Vagina (tissue), 2 donors: ENCODE measurements at places on chromosomes 11 and 22.

DNA sequence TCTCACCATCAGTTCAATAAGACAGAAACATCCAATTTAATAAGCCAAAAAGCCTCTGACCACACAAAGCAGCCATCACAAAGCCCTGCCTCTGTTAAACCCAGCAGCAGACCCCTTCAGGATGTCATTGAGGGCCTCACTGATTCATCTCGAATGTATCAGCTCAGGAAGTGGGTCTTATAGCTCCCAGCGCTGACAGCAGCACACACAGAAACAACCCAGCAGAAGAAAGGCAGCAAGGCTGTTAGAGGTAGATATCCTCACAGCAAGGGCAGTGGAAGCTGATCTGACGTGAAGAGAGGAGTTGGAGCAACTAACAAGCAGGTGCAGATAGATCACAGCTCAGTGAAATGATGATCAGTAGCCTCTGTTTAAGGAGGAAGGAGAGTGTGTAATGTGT, 86.2 kb upstream of the NCAM1 start:
- H3K27ac ChIP-seq, result no peak overlapping the region
- no peaks in the 10 kb centered on the region for H3K4me1 ChIP-seq
- DNase-seq, result no peak
- H3K27me3 ChIP-seq, result no peaks in the 10 kb centered on the region

GRCh38 chr11:36116161-36116560, 172.3 kb downstream of the LDLRAD3 start:
- H3K27me3 ChIP-seq, result no peaks in the 10 kb centered on the region
- H3K36me3 ChIP-seq, result no peaks in the 10 kb centered on the region
- no peak for DNase-seq
- no peaks in the 10 kb centered on the region for H3K4me1 ChIP-seq
- H3K4me3 ChIP-seq, result no peak overlapping the region
- H3K27ac ChIP-seq, result no peak overlapping the region

DNA sequence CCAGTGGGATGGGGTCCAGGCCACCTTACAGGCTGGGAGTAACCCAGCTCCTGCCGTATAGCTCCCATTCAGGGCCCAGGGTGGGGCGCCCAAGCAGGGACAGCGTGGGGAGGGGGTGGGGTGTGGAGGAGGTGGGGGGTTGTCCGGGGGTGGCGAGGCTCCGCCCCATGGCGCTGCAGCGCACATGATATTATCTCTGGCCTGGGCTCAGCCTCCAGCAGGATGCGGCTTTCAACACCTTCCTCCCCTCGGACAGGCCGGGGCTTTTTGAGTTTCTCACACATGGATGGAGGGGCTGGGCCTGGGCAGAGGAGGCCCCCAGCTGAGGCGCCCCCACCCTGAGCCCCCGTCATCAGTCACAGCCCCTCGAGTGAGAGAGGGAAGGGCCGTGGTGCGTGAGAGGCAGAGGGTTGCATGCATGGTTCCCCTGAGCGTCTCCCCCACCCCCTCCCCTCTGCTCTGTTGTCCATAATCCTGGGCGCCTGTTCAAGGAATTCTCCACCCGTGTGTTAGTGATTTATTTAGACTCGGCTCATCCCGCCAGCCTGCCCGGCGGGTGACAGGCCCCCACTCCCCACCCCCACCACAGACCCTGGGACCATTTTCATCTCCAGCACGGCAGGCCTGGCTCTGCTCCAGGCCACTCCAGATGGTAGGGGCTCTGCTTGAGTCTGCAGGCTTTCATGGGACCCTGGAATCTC, 44.9 kb downstream of the WNT11 start:
- H3K27ac ChIP-seq, result no peak overlapping the region
- no peak overlapping the region for H3K4me3 ChIP-seq
- no peak for DNase-seq
- no peaks in the 10 kb centered on the region for H3K27me3 ChIP-seq
- H3K36me3 ChIP-seq, result no peaks in the 10 kb centered on the region
- peaks cover 15% of the 10 kb centered on the region for H3K4me1 ChIP-seq

- no peak for DNase-seq
- H3K27ac ChIP-seq, result no peak overlapping the region
- no peaks in the 10 kb centered on the region for H3K4me1 ChIP-seq
- H3K4me3 ChIP-seq, result no peak overlapping the region
These were observed 8.2 kb upstream of the P2RY2 start for GRCh38 chr11:73209892-73210291.

- no peak overlapping the region for H3K4me3 ChIP-seq
- H3K36me3 ChIP-seq, result no peaks in the 10 kb centered on the region
- no peak for DNase-seq
- H3K27ac ChIP-seq, result no peak overlapping the region
These were observed 37.1 kb upstream of the C11orf87 start for GRCh38 chr11:109384873-109385272.

DNA sequence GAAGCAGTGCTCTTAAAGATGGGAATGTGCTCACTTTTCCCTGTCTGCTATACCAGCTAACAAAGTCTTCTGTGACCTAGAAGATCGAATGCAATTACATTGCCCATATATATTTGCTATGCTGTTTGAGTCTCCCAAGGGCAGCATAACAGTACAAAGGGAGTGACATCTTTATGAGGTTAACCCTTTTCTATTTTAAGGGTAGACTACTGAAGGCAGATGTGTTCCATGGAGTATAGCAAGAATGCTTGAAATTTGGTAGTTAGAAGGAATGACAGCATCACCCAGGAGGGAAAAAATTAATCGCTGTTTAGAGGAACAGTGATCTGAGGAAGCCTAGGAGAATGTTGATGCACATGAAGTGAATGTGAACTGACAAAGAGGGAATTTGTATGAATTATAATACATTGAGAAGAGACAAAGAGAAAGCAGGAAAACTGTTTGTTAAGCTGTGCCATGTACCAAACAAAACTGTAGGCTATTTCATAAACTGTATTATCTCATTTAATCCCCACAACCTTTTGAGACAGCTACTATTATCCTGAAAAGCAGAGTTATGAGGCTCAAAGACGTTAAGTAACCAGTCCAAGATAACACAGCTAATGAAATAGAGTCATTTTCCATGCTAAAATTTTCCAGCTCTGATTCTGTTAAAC, 13.0 kb downstream of the MAML2 start:
- no peak overlapping the region for H3K4me3 ChIP-seq
- no peak overlapping the region for H3K27ac ChIP-seq
- DNase-seq, result no peak
- no peaks in the 10 kb centered on the region for H3K27me3 ChIP-seq
- peaks cover 86% of the 10 kb centered on the region for H3K4me1 ChIP-seq
- H3K36me3 ChIP-seq, result no peaks in the 10 kb centered on the region

GRCh38 chr11:94418123-94418765, 17.0 kb upstream of the GPR83 start:
- no peaks in the 10 kb centered on the region for H3K36me3 ChIP-seq
- DNase-seq, result no peak
- H3K4me1 ChIP-seq, result no peaks in the 10 kb centered on the region
- H3K4me3 ChIP-seq, result no peak overlapping the region

- H3K4me3 ChIP-seq, result no peak overlapping the region
- peaks cover 7% of the 10 kb centered on the region for H3K4me1 ChIP-seq
- no peaks in the 10 kb centered on the region for H3K36me3 ChIP-seq
- no peak overlapping the region for H3K27ac ChIP-seq
- DNase-seq, result peak; percentile 77
- no peaks in the 10 kb centered on the region for H3K27me3 ChIP-seq
These were observed 22.3 kb downstream of the KCNQ1 start for GRCh38 chr11:2466869-2467694.

- no peaks in the 10 kb centered on the region for H3K4me1 ChIP-seq
- H3K4me3 ChIP-seq, result no peak overlapping the region
- no peak overlapping the region for H3K27ac ChIP-seq
- no peak for DNase-seq
These were observed 17.2 kb downstream of the CD3D start for GRCh38 chr11:118325283-118325682.

GRCh38 chr11:14625586-14626205, 17.9 kb upstream of the PDE3B start:
- no peaks in the 10 kb centered on the region for H3K4me1 ChIP-seq
- no peak overlapping the region for H3K4me3 ChIP-seq
- DNase-seq, result no peak

DNA sequence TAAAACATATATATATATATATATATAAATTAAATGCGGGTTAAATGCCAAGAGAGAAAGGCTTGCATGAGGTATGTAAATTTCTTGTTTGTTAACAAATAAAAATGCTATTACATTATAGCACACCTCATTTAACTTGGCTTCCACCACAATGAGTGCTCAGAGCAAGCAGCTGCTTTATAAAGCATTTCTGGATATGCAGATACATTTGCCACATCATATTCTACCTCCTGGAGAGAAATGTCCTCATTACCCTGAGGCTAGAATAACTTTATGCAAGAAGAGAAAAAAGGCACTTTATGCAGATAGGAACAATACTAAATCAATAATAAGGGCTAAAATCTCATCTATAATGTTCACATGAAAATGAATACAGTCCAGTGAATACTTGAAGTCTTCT, 181.7 kb upstream of the CCDC90B start:
- no peak overlapping the region for H3K4me3 ChIP-seq
- H3K27ac ChIP-seq, result no peak overlapping the region
- no peak for DNase-seq
- H3K36me3 ChIP-seq, result no peaks in the 10 kb centered on the region
- H3K4me1 ChIP-seq, result no peaks in the 10 kb centered on the region

DNA sequence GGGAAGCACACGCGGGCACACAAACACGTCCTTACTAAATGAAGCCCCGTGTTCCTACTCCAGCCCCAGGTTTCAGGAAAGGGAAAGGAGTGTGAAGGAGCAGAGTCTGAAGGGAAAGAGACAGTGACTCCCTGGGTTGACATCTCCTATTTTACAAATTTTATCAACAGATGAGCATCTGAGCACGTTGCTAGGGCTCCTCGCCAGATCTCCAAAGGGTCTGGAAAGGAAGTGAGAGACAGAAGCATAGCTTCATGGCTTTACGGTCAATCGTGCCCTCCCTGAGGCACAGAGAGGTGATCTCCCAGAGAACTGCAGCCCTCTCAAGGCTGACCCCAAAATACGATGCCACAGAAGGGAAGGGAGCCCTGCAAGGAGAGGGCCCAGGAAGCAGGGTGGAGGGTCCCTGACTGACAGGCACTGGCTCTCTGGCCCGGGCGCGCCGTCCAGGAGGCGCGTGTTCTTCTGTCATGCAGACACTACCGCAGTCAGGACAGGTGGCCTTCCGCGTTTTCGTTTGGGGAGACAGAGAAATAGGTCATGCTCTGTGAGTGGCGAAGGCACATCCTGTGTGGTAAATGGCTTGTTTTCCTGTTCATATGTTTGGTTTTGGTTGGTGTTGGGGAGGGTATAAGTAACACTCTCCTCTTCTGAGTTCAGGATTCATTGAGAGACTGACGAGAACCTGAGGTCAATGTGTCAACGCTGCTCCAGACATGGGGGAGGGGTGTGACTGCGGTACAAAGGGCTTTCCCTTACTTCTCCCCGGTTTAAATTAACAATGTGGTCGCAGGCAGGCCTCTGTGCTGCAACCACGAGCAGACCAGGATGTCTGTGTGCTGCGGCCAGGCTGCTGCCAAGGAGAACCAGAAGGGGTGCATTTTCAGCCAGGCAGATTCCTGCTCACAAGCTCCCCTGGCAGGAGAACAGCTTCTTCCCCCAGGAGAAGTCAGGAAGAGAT, 813.3 kb downstream of the OPCML start:
- H3K27ac ChIP-seq, result no peak overlapping the region
- no peaks in the 10 kb centered on the region for H3K27me3 ChIP-seq
- DNase-seq, result no peak

DNA sequence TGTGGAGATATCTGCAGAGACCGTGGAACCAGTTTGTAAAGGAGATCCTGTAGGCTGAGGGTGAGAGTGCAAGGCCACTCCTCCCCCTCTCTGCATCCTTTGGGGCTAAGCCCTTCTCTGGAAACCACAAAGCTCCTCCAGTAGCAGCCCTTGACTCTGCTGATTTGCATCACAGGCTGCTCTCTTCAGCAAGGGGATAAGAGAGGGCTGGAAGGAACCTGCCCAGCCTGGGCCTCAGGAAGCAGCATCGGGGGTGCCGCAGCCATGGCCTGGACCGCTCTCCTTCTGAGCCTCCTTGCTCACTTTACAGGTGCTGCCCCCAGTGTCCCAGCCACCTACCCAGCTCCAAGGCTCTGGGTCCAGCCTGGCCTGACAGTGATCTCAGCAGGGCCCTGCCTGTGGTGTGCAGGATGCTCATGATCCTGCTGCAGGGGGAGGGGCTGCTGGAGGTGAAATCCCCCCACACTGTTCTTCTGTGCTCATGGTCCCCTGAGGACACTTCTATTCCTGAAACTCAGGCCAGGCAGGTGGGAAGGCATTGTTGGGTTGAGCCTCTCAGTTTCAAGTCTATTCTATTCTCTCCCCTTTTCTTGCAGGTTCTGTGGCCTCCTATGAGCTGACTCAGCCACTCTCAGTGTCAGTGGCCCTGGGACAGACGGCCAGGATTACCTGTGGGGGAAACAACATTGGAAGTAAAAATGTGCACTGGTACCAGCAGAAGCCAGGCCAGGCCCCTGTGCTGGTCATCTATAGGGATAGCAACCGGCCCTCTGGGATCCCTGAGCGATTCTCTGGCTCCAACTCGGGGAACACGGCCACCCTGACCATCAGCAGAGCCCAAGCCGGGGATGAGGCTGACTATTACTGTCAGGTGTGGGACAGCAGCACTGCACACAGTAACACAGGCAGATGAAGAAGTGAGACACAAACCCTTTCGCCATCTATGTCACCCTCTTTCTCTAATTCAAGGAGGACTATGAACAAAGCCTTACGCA, 68.5 kb upstream of the IGLL5 start:
- H3K36me3 ChIP-seq, result no peaks in the 10 kb centered on the region
- no peak overlapping the region for H3K4me3 ChIP-seq
- no peak overlapping the region for H3K27ac ChIP-seq
- H3K27me3 ChIP-seq, result no peaks in the 10 kb centered on the region

GRCh38 chr11:88623531-88623930, 286.0 kb upstream of the CTSC start:
- no peaks in the 10 kb centered on the region for H3K4me1 ChIP-seq
- no peak overlapping the region for H3K4me3 ChIP-seq
- H3K36me3 ChIP-seq, result no peaks in the 10 kb centered on the region
- H3K27ac ChIP-seq, result no peak overlapping the region
- no peak for DNase-seq
- no peaks in the 10 kb centered on the region for H3K27me3 ChIP-seq

GRCh38 chr11:72378704-72379383, 55.5 kb downstream of the CLPB start:
- H3K27ac ChIP-seq, result no peak overlapping the region
- H3K36me3 ChIP-seq, result no peaks in the 10 kb centered on the region
- no peak for DNase-seq
- no peaks in the 10 kb centered on the region for H3K27me3 ChIP-seq
- H3K4me1 ChIP-seq, result no peaks in the 10 kb centered on the region

- H3K4me1 ChIP-seq, result peaks cover 20% of the 10 kb centered on the region
- no peaks in the 10 kb centered on the region for H3K27me3 ChIP-seq
- H3K36me3 ChIP-seq, result no peaks in the 10 kb centered on the region
- DNase-seq, result no peak
- no peak overlapping the region for H3K27ac ChIP-seq
- no peak overlapping the region for H3K4me3 ChIP-seq
These were observed 3.4 kb upstream of the SLC25A1 start for GRCh38 chr22:19181786-19182471.

DNA sequence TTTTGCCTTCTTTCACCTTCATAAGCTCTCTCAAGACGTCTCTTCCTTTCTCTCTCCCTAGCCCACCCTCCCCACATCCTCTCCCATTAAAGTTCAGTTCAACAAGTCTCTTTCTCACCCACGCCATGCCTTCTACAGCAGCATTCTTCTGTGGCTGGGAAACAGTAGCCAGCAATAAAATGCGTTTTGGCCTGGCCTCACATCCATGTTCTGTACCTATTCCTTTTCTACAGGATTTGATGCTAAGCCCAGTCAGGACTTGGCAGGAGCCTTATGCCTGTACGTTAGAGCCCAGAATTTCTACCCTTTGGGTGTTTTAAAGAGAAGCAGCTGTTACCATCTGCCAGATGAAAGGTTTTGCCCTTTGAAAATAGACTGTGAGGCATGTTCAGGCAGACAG, 7.1 kb upstream of the CD44 start:
- H3K4me1 ChIP-seq, result peaks cover 1% of the 10 kb centered on the region
- H3K4me3 ChIP-seq, result no peak overlapping the region
- H3K27me3 ChIP-seq, result no peaks in the 10 kb centered on the region
- H3K27ac ChIP-seq, result no peak overlapping the region
